ENCODE measurements at places on chromosomes 1 and 21.

DNA sequence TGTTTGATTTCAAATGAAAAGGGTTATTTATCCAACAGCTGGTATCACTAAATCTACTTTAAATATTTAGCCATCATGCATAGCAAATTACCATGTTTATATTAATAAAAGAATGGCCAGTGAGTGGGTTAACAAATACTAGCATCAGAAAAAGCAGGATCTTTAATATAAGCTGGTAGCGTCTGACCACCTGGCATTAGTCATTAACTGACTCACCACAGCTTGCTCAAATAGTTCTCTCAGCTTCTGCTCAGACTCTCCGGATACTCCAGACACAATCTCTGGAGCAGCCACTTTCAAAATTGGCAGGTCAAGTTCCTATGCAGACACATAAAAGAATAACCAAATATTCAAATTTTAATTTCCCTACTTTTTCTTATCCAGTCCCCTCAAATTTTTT is 29.6 kb downstream of the NVL start:
- no peak for DNase-seq

DNA sequence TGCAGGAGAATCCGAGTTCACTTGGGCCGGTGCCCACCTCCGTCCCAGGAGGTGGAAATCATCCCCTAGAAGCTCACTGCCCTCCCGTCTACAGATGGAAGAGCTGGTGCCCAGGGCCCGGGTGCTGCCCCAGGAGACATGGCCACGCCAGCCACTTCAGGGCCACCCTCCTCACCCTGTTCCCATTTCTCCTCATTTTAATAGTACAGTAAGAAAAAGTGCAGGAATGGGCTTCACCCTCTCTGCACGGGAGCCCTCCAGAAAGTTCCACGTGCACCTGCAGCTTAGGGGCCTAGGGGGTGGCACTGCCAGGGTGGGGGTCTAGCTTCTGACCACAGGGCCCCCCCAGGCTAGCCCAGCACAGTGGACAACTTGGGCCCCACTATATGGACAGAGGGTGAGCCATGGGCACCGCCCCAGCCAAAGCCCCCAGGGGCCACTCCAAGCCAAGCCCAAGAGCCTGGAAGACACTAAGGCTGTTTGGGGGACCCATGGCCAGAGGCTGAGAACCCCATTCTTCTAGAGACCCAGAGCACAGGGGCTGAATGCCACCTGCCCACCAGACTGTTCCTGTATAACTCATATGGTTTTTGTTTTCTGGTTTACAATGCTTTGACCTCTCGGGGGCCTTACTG is 3.4 kb upstream of the FTCD start:
- DNase-seq: no peak

GRCh38 chr21:25756190-25756932 is 21.6 kb downstream of the GABPA start:
- no peak for DNase-seq

GRCh38 chr1:43835082-43836021 is 98.2 kb upstream of the ARTN start:
- no peak for DNase-seq

GRCh38 chr1:52209429-52209828 is 67.5 kb downstream of the ZFYVE9 start:
- no peak for DNase-seq

Data from T-helper 1 cell (primary cell).